GDM1 (cell line): ENCODE measurements at places on chromosomes 12 and 14.

- no peak for DNase-seq
Observed at GRCh38 chr14:44701563-44702263, 194.6 kb upstream of the FSCB start.

DNA sequence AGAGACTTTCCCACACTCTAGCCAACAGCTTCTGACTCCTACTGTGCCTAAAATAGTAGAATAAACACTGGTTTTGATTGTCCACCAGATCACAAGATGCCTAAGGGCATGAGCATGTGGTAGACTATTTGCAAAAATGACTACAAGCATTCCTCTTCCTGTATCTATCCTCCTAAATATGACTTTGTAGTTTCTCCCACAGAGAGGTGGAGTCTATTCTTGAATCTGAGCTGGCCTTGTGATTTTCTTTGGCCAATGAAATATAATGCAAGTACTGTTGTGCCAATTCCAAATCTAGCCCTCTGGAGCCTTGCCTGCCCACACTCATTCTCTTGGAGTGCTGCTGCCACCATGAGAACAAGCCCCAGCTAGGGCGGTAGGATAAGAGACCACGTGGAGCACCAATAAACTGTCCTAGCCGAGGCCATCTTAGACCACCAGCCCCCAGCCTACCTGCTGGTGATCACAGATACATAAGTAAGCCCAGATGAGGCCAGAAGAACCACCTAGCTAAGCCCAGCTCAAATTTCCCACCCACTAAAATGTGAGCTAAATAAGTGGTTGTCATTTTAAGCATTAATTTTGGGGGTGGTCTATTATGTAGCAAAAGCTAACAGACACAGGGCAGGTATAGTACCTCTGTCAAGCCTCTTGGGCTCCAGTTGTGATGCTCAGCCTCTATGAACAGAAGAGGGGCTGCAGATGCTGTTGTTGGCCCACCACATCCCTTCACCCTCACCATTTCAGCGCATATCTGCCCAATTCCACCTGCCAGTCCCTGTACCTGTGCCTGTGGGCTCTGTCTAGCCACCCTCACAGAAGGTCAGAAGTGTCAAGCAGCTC, 17.9 kb downstream of the ZFP36L1 start:
- no peak for DNase-seq

- DNase-seq: no peak
Observed at GRCh38 chr14:103541709-103542604, 13.0 kb downstream of the TRMT61A start.

- DNase-seq: no peak
Observed at GRCh38 chr12:57049890-57050289, at the start of gene MYO1A. Gene MYO1A (minus strand): TSS chr12:57050129. CDS start chr12:57048323, 1,806 bp downstream.

- DNase-seq: no peak
Observed at GRCh38 chr14:96790706-96791105, 6.5 kb upstream of the VRK1 start.

DNA sequence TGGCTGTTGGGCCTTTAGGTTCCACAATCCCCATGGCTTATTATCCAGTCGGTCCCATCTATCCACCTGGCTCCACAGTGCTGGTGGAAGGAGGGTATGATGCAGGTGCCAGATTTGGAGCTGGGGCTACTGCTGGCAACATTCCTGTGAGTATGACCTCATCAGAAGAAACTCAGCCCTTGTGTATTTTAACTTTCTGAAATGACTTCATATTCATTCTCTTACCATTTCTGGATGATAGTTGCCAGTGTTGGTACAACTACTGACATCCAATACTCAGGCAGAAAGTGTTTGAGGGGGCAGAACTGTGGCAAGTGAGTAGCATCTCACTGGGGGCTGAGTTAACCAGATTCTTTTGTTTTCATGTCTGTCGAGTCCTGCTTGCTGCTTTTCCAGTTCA, 2.3 kb downstream of the DAZAP2 start:
- no peak for DNase-seq

GRCh38 chr14:56358275-56358674, 221.3 kb upstream of the TMEM260 start:
- no peak for DNase-seq

- DNase-seq: no peak
Observed at GRCh38 chr14:88359500-88359899, 26.0 kb upstream of the SPATA7 start.

DNA sequence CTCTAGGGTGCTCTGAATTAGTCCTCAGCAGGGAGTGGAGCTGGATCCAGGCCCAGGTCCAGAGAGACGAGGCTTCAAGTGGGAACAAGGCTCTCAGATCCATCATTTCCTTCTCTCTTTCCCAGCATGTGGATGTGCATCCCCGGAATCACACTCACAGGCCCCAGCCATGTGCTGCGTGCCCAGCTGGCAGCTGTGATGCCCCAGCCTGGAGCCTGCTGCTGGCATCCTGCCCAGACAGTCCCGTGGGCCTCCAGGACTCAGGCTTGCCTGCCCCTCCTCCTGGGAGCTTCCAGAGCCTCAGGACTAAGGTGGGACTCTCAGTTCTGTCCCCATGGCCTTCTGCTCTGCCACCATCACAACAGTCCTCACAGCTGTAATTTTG, 6.2 kb upstream of the KRT84 start:
- DNase-seq: no peak

- DNase-seq: no peak
Observed at GRCh38 chr14:71187633-71188356, 280.5 kb downstream of the PCNX1 start.

DNA sequence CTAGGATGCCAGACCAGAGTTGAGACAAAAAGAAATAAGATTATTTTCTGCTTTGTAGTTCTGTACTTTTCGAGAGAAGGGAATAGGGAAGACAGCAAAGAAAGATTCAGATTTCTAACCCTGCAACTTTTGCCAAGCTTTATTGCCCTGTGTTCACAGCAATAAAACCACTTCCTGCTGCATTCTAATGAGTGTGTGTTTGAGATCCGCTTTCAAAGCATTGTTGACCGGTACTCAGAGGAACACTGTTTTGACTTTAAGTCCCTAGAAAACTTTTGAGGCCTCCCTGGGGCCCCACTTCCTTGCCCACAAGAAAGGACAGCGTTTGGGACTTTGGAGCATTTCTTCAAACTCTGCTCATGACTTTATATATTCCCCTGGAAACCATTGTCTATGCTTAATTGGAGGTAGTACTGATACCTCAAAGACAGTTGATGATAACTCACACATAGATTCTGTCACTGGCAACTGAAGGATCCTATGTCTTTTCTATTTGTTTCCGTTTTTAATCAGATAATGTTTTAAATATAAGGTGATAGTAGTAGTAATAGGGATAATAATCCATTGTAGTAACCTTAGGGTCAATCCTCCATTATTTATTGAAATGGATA, 1.3 kb downstream of the RNASE6 start:
- DNase-seq: peak; percentile 4

- DNase-seq: no peak
Observed at GRCh38 chr12:12799163-12799920, 13.8 kb upstream of the DDX47 start.

DNA sequence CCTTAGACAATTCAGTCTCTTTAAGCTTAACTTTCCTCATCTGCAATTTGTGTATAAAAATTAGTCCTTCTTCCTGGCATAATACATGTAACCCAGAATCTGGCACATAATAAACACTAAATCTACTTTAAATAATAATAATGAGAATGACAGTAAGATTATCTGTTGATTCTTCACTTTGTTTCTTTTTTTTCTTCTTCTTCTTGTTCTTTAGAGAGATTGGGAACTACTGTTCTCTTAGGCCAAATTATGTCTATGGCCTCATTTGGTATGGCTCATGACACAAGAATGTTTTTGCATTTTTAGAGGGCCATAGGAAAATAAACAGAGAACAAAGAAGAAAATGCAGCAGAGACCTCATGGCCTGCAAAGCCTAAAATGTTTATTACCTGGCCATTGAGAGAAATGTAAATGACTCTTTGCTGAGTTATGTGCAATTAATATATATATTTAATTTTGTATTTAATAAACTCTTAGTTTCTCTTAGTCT, 275.8 kb downstream of the SLC6A15 start:
- DNase-seq: no peak

DNA sequence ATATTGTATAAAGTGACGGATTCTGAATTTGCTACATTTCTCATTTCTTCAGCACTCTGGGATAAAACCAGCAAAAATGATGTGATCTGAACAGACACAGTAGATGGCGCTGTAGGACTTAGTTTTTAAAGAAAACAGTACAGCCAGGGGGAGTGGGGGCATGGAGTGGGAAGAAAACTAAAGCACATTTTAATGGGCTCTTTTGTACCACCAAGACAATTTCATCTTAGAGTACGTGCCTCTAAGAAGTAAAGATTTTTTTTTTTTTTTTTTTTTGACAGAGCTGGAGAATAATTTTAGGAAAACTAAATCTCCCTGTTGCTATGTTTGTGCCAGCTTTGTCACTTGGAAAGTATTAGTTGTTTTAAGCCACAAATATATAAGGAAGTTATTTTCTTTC, 124.4 kb downstream of the RAD51B start:
- DNase-seq: peak; percentile 72

GRCh38 chr14:68486809-68487208, 306.1 kb downstream of the ZFP36L1 start:
- no peak for DNase-seq

- no peak for DNase-seq
Observed at GRCh38 chr12:12983420-12984035, 16.5 kb downstream of the HEBP1 start.

DNA sequence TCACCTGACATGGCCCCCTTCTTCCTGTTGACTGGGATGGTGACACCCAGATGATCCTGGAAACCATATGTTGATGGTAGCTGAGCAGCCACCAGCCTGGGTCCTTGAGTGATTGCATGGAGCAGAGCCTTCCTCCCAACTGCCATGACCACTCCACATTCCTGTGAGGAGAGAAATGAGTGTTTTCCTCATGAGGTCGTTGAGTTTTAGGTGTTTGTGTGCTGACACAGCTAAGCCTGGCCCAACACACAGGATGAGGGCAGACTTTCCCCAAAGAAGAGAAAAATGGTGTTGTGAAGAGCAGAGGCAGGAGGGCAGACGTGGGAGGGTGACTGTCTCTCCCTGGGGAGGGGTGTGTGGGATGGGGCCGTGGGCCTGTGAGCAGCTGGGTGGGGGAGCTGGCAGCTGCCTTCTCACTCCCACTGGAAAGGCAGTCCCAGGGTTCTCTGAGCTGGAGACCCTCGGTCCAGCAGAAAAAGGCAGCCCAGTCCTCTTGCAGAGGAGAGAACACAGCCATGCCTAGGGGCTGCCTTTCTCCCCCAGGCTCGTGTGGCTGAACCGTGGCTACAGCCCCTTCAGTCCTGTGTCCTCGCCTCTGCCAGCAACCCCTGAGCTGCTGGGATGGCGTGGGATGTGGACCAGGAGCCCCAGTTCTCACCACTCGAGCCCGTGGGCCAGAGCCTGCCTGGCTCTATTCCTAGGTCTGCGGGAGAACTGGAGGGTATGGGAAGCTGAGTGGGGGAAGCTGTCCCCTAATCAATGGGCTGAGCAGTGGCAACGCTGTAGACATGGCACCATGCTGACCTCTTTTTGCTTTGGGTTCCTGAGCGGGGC, 257.0 kb downstream of the ADGRD1 start:
- DNase-seq: no peak

- no peak for DNase-seq
Observed at GRCh38 chr12:96861656-96862055, 45.4 kb upstream of the NEDD1 start.

GRCh38 chr12:131221957-131222328, 268.2 kb downstream of the ADGRD1 start:
- DNase-seq: no peak

DNA sequence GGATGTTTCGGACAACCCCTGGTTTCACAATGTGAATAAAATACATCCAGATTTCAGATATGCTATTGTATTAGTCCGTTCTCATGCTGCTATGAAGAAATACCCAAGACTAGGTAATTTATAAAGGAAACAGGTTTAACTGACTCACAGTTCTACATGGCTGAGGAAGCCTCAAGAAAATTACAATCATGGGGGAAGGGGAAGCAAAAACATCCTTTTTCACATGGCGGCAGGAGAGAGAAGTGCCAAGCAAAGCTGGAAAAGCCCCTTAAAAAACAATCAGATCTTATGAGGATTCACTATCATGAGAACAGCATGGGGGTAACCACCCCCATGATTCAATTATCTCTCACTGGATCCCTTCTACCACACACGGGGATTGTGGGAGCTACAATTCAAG, 451.7 kb downstream of the MDGA2 start:
- DNase-seq: no peak

GRCh38 chr14:95098984-95099599, 58.2 kb downstream of the DICER1 start:
- no peak for DNase-seq

- DNase-seq: no peak
Observed at GRCh38 chr12:17151917-17152316, 546.0 kb upstream of the LMO3 start.

DNA sequence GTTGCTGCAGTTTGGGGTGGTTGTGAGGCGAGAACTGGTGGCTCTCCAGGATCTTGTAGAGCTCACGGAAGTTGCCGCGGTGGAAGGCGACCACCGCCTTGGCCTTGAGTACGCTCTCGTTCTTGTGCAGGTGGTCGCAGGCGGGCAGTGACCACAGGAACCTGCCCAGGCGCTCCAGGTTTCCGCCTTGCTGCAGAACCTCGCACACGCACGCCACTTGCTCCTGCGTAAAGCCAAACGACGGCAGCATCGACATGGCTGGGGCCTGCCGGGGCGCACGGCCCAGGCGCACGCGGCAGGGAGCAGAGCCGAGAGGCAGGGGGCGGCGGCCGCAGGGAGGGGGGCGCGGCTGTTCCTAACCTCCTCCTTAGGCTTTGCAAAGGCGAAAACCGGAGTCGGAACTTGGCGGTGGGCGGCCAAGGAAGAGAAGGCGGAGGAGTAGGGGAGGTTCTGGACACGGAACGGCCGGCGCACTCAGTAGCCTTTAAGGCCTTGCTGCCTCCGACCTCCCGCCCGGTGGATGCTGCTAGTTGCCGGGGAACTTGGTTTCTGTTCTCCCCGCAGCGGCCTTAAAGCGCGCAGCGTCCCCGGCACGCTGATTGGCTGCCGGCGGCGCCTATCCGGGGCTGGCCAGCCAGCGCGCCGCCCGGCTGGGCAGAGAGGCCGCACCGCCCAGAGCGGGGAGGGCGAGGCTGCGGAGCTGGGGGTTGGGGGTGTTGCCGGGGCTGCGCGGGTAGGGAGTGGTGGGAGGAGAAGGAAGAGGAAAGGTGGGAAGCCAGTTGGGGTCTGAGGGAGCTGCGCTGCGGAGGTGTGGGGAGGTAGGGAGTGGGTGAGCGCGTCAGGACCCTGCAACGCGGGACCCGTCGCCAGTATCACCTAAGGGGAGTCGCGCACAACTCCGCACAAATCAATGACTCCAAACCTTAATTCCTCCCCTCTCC, at the start of gene SIX1:
TSS of gene SIX1 (minus strand) at position 544 of the 941 bp plus-strand sequence. CDS start at position 256, 288 bp downstream.
- DNase-seq: no peak

- no peak for DNase-seq
Observed at GRCh38 chr14:53924753-53925152, 31.9 kb downstream of the BMP4 start.
